ENCODE measurements at places on chromosomes 5 and 9.

DNA sequence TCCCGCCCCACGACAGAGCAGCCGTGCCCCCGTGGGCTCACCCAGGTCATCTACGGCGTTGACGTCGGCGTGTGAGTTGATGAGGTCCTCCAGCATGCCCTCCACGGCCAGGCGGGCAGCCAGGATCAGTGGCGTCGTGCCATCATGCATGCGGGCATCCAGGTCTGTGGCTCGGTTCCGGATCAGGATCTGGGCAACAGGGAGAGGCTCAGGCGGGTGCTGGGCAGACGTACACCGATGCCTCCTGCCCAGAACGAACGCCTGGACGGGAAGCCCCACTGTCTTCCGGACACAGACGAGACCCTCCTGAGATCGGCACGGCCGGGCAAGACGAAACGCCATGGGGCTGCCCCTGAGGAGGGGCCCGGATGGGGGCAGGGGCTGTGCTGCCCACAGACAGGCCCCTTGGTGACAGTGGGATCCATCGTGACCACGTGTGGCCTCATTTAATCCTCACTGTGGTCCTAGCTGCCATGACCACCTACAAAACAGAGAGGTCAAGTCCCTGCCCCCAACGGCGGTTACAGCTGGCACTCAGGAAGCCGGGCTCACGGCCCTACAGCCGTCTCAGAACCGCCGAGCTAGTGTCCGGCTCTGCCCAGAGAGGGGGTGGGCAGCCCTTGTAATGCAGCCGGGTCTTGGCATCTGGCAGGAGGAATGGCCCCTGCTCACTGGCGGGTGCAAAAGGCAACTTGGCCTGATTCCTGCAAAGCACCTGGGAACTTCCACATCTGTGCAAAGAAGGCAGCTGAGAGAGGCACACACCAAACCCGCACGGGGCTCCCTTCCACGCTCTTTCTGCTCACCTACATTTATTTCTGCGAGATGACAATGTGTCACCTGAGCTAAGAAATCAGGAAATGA lies 16.5 kb upstream of the SEC16A start:
- DNase-seq, result no peak

GRCh38 chr9:4894076-4894475 lies 91.0 kb upstream of the JAK2 start:
- peak; percentile 62 for DNase-seq

GRCh38 chr9:128821584-128822406 lies 3.5 kb downstream of the ENDOG start:
- no peak for DNase-seq

DNA sequence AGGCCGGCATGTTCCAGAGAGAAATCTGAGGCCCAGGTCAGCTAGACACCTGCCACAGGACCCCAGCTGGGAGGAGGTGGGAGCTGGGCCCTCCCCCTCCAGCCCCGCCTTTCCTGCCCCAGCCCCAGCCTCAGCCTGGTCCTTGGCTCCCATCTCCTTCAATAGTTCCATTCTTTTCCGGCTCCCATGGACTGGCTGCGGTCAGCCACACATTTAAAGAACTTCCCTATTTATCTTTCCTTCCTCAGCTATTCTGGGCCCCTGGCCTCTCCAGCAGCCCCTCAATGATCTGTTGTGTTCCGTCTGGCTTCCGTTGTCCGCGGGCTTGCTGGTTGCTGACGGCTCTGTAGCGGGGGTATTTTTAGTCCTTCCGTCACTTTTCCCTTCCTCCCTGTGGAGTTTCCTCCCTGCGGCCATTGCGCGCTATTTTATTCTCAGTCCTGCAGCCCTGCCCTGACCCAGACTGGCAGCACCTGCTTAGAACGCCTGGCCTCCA lies 73.8 kb downstream of the AMBP start:
- DNase-seq, result no peak

DNA sequence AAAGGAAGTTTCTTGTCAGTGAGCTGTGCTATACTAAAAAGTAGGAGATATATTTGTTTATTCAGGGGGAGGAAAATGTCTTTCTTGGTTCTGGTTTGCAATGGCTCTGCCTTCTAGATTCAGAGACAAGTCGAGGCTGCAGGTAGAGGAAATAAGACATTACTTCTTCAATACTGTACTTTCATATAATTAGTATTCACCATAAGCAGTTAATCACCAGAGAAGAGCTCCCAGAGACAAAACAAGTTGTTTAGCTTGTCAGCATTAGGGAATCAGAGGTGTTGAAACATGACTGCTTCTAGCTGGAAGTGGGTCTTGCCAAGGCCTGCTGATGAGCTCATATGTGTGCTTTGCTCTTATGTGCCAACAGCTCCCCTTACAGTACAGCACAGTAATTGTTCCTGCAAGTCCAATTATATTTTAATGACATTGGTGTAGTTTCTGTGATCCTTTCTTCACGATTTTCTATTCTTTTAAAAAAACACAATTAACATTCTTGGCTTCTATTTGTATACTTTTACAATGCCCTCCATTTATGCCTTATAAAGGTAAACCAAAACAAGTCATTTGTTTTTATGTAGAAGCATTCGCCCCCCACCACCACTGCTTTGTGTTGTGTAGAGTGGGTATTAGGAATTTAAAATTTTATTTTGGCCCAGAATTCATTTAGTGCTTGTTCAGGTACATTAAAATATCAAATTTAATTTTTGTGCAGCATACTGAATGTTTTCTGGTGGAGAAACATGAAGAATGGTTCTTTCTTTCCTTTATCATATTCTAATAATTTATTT lies 112.2 kb downstream of the RPS23 start:
- DNase-seq, result peak; percentile 84

DNA sequence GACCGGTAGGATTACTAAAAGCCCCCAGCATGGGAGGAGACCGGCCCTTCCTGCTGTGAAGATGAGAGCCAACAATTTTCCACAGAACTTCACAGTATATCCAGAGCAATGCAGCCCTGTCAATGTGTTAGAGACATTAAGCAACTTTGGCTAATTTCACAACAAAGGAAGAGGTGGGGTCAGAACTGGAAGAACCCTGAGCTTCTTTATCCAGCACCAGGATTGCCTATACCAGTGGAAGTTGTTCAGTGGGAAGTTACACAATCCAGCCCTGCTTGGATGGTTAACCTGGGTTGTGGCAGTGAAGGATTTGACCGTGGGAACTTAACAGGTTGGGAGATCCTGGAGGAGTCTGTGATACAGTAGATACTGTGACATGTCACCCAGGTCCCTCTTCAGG lies 197.0 kb downstream of the FBN2 start:
- DNase-seq, result no peak

DNA sequence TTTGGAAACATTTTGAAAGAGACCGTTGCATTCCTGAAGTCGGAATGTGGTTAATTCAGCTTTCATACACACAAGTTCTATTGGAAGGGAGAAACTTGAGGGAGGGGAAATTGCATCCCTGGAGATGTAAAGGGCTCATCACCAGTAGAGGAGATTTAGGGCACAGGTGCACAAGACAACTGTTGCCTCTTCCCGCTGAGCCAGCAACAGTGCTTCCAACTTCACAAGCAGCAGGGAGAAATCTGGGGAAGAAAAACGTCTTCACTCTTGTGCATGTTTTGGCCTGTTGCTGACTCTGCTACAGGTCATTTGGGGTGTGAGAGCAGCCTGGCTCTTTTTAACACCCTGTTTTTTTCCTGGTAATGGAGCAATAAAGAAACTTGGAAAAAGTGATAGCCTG lies 277.9 kb downstream of the GAS1 start:
- no peak for DNase-seq

DNA sequence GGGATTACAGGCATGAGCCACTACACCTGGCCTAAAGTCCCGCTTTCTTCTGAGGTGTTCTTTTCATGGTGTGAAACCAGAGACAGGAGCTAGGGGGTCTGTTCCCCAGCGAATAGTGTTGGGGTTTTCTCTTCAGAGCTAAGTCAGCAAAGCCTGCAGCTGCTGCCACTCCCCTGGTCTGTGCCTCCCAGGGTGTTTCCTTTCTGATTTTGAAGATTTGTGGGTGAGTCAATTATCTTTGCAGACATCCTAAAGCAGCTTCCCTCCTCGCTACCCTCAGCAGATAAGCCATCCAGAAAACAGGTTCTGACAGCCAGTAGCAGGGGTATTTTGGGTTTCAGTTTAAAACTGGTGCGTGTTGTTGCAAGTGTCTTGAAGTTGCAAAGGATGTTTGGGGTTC lies 72.0 kb upstream of the IQGAP2 start:
- no peak for DNase-seq

DNA sequence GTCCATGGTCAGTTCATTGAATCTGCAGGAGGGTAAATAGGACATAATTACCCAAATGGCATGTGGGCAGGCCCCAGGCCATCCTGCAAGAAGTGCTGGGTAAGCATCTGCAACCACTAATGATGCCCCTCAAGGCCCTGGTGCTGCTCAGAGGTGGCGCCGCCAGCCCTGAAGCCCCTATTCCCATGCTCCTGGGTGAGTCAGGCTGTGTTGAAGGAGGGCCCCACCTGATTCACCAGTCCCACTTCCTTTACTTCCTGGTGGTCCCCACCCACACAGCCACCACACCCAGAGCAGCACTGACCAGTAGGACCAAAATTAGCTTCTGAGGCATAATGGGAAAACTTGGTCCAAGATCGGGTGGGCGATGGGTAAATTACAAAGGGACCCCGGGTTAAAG lies 120.4 kb upstream of the SPRY4 start:
- DNase-seq, result peak; percentile 23

GRCh38 chr5:58025809-58026208 lies 434.1 kb downstream of the PLK2 start:
- no peak for DNase-seq

DNA sequence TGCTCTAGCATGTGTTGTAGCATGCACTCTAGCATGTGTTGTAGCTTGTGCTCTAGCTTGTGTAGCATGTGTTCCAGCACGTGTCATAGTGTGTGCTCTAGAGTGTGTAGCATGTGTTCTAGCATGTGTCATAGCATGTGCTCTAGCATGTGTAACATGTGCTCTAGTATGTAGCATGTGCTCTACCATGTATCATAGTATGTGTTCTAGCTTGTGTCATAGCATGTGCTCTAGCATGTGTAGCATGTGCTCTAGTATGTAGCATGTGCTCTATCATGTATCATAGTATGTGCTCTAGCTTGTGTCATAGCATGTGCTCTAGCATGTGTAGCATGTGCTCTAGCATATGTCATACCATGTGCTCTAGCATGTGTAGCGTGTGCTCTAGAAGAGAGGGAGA lies 255.3 kb downstream of the ICE1 start:
- DNase-seq, result no peak

DNA sequence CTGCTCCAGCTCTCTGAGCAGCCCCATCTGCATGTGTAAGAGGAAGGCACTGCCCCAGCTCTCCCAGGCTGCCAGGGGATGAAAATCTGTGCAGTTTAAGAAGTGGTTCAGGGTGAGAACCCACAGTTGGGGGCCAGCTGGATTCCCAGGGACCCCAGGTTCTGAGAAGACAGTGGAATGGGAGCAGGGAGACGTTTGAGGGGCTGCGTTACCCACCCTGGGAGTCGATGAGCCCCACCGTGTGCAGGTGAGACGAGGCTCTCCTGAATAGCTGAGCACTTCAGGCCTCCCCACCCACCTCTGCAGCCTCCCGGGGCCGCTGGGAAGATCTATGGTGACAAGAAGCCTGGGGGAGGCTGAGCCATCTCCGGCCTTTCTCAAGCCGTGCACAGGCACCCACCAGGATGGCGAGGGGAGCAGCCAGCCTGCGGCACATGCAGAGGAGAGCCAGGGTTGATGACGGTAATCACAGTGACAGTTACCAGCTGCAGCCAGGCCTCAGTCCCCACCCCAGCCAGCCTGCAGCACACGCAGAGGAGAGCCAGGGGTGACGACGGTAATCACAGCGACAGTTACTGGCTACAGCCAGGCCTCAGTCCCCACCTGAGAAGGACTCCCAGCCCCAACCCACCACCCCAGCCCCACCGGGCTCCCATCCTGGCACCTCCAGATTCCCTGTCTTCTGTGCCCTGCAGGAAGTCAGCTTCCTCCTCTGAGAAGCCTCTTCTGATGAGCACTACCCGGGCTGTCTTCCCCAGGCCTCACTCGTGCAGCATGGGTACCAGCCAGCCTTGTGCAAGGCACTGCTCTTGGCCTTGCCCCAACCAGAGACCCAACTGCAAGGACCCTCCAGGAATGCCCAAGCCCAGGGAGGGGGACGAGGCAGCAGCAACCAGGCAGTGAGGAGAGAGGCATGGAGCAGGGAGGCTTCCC lies 150.8 kb upstream of the PPP1R26 start:
- DNase-seq, result no peak

DNA sequence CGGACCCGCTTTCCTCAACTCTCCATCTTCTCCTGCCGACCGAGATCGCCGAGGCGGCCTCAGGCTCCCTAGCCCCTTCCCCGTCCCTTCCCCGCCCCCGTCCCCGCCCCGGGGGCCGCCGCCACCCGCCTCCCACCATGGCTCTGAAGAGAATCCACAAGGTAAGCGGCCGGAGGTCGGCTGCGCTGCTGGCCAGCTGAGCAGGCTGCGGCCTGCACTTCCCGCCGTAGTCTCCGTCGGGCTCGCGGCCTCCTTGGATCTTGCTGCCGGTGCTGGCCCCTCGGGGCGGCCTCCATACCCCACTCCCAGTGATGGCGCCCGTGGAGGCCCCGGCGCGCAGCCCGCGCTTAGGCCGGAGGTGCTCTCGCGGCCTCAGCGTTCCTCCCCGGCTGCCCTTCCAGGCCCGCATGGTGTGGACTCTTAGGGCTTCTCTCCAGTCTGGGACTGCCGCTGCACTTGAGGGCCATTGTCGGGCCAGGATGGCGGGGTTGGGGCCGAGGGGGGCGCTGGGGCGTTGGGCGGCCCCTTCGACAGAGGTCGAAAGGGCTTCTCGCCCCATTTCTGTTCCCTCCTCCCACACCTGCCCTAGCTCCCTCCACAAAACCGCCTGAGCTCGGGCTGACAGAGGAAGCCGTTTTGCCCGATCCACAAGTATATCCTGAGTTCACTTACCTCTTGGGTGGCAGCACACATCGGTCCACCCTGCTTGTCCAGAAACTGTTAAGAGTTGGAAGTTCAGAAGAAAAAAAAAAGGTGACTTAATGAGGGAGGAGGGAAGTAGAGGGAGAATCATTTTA lies 714 bp downstream of the UBE2D2 start:
- DNase-seq, result peak; percentile 34

DNA sequence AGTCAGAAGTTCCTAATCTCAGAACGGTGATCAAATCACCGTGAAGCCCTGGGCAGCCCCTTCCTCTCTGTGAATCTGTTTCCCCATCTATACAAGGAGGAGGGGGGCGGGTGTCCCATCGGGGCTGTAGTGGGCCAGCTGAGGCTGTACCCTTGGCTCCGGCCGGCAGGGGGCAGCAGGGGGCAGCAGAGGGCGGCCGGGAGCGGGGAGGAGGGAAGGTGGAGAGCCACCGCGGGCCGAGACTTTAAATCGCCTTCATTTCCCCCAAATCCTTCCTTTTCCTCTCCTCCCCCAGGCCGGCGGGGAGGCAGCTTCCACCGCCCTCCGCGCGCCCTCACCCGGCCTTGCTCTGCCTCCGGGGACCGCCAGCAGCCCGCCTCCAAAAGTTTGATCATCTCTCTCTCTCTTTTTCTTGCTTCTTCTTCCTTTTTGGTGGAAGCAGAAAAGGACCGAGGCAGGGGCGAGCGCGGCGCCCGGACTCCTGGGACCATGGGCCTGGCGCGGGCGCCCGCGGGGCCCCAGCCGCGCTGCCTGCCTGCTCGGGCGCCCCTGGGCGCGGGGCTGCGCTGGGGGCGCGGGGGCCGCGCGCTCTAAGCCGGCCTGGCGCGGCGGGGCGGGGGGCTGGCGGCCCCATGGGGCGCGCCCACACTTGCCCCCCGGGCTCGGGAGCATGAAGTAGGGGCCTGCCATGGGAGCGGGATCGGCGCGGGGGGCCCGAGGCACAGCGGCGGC lies at the start of gene COL27A1:
COL27A1 (plus strand) TSS at position 275 of the 732 bp plus-strand sequence; CDS start at position 689, 414 bp downstream.
- DNase-seq, result peak; percentile 84

GRCh38 chr9:72360324-72360723 lies 4.7 kb downstream of the ZFAND5 start:
- no peak for DNase-seq

All from EL (cell line).